Epithelial cell of esophagus (primary cell): ENCODE measurements at places on chromosomes 5 and 9.

DNA sequence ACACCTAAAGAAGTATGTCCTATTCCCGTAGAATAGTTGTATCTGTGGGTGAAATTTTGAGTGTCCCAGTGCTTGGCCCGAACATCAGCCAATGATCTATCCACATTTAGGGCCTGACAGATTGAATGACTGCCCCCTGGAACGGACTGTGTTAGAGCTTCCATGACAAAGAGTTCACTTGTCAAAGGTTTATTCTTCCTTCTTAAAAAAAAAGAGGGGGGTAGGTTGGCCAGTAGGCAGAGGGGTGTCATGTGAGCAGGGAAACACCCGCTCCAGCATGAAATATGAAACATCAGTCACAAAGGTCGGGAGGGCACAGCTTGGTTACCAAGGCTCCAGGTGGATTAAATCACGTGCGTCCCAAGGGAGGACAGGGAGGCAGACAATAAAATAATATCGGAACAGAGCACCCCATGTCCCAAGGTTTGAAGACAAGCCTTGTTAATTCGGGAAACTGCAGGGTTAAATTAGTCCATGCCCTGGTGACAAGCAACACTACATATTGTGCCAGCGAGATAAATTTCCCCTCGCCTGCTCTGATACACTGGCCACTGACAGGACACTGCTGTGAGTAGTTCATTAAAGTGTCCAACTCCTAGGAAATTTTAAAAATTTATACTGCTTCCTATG is 401.2 kb downstream of the IRX1 start:
- no peak for DNase-seq

DNA sequence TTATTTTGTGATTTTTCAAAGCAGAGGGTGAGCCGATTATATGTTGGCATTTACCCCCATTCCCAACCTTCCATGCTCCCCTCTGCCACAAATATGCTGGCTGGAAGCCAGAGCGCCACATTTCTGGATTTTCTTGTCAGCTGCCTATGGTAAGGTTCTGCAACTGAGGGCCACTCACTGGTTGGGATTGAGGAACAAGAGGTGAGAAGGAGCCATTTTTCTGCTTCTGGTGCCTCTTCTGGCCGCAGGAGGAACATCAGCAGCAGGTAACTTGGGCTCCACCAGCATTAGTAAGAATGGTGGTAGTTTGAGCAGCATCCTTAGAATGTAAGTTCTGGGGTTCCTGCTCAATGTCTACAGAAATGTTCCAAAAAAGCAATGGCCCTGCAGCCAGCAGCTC is 159.5 kb upstream of the MAST4 start:
- peak; percentile 37 for DNase-seq

GRCh38 chr5:135016861-135017290 is 17.2 kb downstream of the PITX1 start:
- DNase-seq, result no peak

DNA sequence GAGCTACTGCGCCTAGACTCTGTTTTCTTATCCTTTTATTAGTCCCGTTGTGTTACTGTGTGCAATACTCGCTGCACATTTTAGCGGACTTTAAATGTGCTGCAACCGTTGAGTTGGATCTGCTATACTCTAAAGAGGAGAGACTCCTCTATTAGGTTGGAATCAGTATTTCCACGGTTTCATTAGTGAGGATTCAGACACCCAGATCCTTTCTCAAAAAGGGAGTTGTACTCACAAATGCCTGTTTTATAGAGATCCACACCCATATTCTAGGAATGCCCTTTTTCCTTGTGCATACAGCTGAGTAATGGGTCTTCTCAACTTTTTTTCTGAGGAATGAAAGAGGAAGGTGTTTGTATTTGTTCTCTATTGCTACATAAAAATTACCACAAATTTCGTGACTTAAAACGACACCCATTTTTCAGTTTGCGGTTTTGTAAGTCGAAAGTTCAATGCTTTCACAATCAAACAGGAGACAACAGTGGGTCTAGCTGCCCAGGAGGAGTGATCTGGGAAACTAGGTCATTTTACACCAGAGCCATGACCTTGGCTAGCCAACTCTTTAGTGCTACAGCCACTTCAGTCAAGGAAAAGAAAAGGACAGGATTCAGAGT is 52.8 kb upstream of the SLC44A1 start:
- DNase-seq, result peak; percentile 18

DNA sequence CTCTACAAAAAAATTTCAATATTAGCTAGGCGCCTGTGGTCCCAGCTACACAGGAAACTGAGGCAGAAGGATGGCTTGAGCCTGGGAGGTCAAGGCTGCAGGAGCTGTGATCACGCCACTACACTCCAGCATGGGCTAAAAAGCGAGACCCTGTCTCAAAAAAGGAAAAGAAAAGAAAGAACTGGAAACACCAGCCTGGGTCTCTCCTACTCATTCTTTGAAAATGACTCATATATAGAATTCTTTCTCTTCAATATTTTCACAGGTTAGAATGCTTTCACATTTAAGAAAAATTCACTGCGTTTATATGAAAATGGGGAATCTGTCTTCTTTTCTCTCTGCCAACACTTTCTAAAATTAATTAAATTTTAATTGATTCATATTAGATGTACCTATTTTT is 115.6 kb downstream of the TRPM6 start:
- no peak for DNase-seq

DNA sequence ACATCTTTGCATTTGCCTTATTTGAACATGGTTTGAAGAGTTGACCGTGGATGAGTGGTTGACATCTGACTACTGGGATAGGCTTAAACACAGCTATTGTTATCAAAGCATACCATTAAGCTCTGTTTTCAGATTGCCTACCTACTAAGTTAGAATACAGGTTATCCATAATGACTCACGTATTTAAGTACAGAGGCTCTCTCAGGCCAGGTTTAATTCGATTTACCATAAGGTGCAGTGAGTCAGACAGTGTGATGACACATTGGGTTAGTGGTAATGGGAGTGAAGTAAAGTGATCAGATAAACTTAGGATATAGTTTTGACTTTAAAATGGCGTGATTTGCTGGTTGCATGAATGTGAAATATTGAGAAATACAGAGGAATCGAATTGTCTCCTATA is 732.0 kb upstream of the CTNND2 start:
- peak; percentile 64 for DNase-seq

- DNase-seq, result peak; percentile 97
These were observed 29.3 kb downstream of the PRRC2B start for GRCh38 chr9:131423171-131423581.

DNA sequence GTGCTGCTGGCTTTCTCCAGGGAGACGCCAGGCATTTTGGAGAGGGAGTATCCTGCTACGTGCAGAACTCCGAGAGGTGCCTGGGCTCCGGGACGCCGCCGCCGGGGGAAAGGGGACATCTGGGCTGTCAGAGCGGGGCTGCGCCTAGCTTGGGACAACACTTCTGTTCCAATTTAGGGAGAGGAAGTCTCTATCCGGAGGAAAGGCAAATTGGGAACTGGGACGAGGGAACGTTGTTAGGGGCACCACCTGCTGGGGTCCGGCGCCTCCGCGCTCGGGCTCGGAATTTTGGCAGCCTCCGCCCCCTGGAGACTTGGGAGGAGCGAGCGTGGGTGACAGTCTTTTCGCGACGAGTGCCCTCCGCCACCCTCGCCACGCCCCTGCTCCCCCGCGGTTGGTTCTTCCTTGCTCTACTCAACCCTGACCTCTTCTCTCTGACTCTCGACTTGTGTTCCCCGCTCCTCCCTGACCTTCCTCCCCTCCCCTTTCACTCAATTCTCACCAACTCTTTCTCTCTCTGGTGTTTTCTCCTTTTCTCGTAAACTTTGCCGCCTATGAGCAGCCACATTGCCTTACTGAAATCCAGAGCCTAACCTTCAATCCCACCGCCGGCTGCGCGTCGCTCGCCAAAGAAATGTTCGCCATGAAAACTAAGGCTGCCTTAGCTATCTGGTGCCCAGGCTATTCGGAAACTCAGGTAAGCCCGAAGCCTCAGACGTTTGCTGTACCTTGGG is 1.6 kb downstream of the TSLP start:
- peak; percentile 50 for DNase-seq

GRCh38 chr5:166716856-166717492 is 1574.5 kb upstream of the WWC1 start:
- DNase-seq, result no peak

GRCh38 chr5:132492386-132493125 is 2.0 kb upstream of the IRF1 start:
- DNase-seq, result no peak

GRCh38 chr9:93091453-93092081 is 4.5 kb upstream of the CARD19 start:
- DNase-seq, result peak; percentile 87

DNA sequence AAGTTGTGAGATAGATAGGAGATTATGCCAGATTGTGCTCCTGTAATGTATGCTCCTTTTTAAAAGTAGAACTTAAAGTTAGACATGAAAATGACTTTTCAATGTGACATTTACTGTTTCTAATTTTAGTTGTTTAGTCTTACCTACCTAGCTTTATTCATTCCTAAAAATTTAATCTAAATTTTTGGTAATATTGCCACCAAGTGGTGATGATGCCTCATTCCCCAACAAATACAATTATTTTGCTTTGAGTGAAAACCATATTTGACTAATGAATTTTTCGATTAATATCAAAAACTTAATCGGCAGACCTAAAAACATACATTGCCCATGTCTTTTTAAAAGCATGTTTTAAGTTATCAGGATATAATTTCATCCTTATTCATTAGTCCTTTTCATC is 25.6 kb downstream of the PPWD1 start:
- DNase-seq, result no peak
